HFFc6 (cell line): ENCODE measurements at places on chromosomes 13 and 19. TPM values are rescaled to one million over a fixed set of nuclear protein-coding genes. Genes with fewer than 3 reads are reported as not detected.

ZNF547 gene
- total RNA-seq, result 1.4 to 2.9 TPM (median 1.7 TPM) in 3 replicates

GRCh38 chr13:110421696-110422385, 114.8 kb downstream of the COL4A2 start:
- no peak for DNase-seq

CEACAM20 gene
- total RNA-seq, result not detected in 2 replicates

OR7C1 gene
- total RNA-seq, result not detected in 3 replicates

- DNase-seq, result no peak
Observed at GRCh38 chr19:21484631-21485030, 20.8 kb upstream of the ZNF429 start.

ACER1 gene
- total RNA-seq, result not detected in 3 replicates

DNA sequence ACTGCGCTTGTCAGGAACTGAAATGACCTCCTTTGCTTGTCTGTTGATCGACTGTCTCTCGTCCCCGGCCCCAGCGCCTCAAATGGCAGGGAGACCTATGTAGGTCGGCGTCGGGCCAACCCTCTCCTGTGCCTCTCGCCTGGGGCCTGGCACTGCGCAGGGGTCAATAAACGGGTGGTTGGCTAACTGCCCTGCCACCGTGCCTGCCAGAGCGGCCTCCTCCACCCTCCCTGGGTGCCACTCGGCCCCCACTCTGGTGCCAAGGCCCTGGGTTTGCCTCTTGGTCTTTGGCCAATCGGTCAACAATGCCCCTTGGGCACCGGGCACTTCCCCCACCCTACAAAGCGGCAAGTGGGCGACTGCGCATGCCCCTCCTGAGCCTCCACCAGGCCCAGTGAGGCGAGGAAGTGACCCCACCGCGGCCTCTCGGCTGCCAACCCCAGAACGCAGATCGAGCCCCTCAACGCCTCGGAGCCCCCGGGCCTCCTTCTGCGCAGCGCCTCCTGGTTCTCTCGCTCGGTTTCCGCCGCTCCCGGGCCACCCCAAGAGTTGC, 1.1 kb downstream of the KEAP1 start:
- DNase-seq, result no peak

GRCh38 chr19:1822210-1822609, 10.1 kb upstream of the ATP8B3 start:
- DNase-seq, result no peak

DNA sequence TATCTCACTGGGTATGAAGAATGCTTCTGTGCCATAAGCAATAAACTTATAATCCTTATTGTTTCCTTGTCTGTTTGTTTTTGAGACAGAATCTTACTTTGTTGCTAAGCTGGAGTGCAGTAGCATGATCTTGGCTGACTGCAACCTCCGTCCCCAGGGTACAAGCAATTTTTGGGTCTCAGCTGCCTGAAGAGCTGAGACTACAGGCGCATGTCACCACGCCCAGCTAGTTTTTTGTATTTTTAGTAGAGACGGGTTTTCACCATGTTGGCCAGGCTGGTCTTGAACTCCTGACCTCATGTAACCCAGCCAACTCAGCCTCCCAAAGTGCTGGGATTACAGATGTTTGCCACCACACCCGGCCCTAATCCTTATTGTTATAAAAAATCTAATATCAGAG, 112.5 kb downstream of the MYO16 start:
- DNase-seq, result no peak

WDR62 gene
- 5.9 to 13.6 TPM (median 11.6 TPM) in 3 replicates for total RNA-seq

- no peak for DNase-seq
Observed at GRCh38 chr19:12596927-12597548, 13.6 kb downstream of the ZNF490 start.

ADAMTSL5 gene
- 14.9 to 20.5 TPM (median 16.3 TPM) in 3 replicates for total RNA-seq

- no peak for DNase-seq
Observed at GRCh38 chr19:14401468-14402195, 17.5 kb downstream of the DDX39A start.

PLEKHF1 gene
- total RNA-seq, result 2.0 to 2.7 TPM (median 2.5 TPM) in 3 replicates

DNA sequence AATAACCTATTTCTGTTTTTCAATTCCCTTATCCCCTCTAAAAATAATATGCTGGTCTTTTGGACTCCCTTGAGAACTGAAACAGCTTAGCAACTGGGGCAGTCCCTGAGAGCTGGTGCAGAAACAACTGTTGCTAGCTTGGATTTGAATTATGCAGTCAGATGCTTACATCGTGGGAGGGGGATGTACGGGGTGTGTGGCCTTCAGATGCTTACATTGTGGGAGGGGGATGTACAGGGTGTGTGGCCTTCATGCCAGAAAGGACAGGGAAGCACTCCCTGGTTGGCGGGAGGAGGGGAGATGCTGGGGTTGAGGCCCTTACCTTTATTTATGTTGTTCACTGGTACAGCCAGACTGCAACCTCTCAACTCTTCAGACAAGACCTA, 25.6 kb downstream of the LRCH1 start:
- no peak for DNase-seq

- DNase-seq, result no peak
Observed at GRCh38 chr19:28746478-28746877, 466.5 kb downstream of the UQCRFS1 start.

GRCh38 chr13:41499452-41499851, 42.1 kb downstream of the RGCC start:
- DNase-seq, result no peak

TJP3 gene
- not detected in 3 replicates for total RNA-seq

ZNF223 gene
- total RNA-seq, result 2.9 to 3.5 TPM (median 3.3 TPM) in 3 replicates

GRCh38 chr19:3826163-3826562, 40.0 kb upstream of the MATK start:
- DNase-seq, result no peak

ZSCAN1 gene
- not detected in 3 replicates for total RNA-seq

SYNE4 gene
- total RNA-seq, result 0.29 to 0.39 TPM (median 0.31 TPM) in 3 replicates

FCHO1 gene
- 0.15 to 0.36 TPM (median 0.32 TPM) in 3 replicates for total RNA-seq

MEGF8 gene
- total RNA-seq, result 18.0 to 24.1 TPM (median 20.5 TPM) in 3 replicates

TEX29 gene
- total RNA-seq, result 0.27 TPM in 1 of 3 replicates, not detected in the others

GRCh38 chr13:71605744-71606143, 261.3 kb downstream of the DACH1 start:
- DNase-seq, result no peak

- peak; percentile 52 for DNase-seq
Observed at GRCh38 chr19:47430041-47430802, 10.9 kb upstream of the MEIS3 start.

- DNase-seq, result no peak
Observed at GRCh38 chr13:106143930-106144709, 391.3 kb downstream of the EFNB2 start.

DNA sequence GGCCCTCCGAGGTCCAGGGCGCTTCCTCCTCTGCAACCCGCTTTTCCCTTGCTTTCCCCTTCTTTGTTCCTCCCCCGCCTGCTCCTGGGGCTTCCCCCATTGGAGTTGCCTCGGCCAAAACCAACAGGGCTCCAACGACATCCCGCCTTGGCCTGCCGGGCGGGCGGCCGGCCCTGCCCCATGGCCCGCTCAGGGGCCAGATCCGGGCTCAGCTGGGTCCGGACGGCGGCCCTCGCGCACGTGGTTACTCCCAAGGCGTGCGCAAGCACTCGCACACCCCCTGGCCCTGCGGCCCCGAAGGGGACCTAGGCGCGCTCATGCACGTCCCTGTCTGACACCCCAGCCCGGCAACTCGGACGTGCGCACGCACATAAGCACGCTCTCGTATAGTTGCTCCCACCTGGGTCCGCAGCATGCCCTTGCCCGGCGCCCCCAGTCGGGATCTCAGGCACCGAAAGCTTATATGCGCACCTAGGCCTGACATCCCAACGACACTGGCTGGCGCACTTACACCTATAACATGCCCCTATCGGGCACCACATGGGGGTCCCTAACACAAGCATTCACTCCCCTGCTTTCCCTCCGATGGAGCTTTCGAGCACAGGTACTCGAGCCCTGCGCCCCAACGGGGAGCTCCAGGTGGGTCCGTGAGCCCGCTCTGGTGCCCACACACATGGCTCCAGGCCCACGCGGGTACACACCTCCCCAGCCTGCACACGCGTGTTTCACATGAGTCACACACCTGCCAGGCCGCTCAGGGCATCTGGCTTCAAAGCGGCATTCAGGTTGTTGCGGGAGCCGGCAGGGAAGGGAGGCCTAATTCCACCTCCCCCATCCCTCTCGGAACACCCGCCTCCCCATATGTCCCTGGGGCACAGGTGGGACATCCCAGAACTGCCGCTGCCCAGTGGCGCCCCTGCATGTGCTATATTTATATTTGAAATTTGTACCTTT, 15.0 kb downstream of the NFIX start:
- DNase-seq, result no peak

GRCh38 chr13:71149046-71149445, 718.0 kb downstream of the DACH1 start:
- no peak for DNase-seq

GRCh38 chr13:26420282-26420960, 137.1 kb upstream of the WASF3 start:
- DNase-seq, result no peak

- no peak for DNase-seq
Observed at GRCh38 chr19:8046569-8047165, 5.9 kb upstream of the CCL25 start.

- DNase-seq, result no peak
Observed at GRCh38 chr19:10762656-10763055, 44.8 kb downstream of the DNM2 start.

DNA sequence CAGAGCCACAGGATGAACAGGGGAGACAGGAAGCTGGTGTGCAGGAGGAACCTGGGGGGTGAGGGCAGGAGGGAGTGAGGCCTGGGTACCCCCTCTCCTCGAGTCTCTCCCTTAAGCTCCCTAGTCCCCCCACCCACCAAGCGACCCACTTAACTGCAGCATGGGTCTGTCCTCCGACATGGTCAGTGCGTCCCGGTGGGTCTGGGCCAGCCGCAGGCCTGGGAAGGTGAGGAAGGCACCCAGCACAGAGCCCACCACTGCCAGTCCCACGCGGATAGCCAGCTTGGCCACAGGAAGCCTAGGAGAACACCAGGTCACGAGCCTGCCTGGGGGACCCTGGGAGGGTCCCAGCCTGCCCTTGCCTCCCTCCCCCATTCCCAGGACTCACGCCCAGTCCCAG, 16.9 kb downstream of the TMEM161A start:
- no peak for DNase-seq

DNA sequence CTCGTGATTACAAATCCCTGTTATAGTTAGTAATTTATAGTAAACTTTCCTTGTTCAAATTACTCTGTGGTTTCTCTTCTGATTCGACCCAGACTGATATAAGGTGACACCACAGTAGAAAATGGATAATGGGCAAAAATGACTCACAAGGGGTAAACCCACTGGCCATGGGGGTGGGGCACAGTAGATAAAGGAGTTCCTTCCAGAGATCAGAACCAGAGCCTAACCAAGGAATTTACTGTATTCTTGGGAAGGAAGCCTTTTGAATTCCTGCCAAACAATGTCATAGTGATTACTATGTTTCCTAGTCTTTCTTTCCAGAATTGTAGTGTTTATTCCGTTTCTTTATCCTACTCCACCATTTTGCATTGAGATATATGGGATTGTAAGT, 21.9 kb downstream of the MIR17HG start:
- DNase-seq, result no peak

- no peak for DNase-seq
Observed at GRCh38 chr13:40613914-40614313, 52.5 kb downstream of the FOXO1 start.

CFAP97D2 gene
- total RNA-seq, result not detected in 3 replicates

- DNase-seq, result no peak
Observed at GRCh38 chr19:45676851-45677263, 8.8 kb downstream of the GIPR start.

GRCh38 chr19:3790209-3790734, 4.1 kb upstream of the MATK start:
- no peak for DNase-seq

DNA sequence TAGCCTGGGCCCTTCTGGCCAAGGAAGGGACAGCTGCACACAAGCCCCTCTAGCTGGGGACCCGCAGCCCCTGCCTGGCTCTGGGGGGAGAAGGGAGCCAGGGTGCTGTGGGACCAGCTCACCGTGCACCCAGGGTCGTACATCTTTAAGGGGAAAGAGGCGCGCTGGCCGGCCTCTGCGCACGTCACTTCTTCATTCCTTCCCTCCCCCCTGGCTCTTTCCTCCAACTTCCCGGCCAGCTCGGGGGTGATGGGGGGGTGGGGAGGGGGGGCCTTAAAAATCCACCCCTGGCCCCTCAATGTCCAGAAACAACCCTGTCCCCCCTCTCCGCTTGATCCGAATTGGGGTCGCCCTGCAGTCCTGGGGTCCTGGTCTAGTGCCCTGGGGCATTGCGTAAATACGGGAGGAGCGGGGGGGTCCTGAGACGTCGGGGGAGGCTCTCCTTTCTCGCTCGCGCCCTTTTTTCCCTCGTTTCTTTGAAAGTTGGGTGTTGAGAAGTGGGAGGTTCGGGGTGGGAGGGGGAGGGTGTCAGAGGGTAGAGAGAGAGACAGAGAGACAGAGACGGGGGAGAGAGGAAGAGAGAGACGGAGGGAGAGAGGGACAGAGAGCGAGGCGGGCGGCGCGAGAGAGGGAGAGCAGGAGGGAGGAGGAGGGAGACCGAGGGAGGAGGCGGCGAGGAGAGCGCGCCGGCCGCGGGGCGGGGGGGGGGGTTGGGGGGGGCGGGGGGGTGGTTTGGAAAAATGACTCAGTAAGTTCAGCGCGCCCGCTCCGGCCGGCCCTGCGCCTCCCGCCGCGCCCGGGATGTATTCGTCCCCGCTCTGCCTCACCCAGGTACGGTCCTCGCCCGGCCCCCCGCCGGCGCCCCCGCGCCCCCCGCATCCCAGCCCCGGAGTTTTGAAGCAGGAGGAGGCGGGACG, at the start of gene NFIC:
NFIC (plus strand) TSS at position 748 of the 917 bp plus-strand sequence; CDS start at position 802, 54 bp downstream.
- DNase-seq, result peak; percentile 83

- DNase-seq, result peak; percentile 7
Observed at GRCh38 chr19:3243819-3244700, 19.6 kb downstream of the CELF5 start.

DNA sequence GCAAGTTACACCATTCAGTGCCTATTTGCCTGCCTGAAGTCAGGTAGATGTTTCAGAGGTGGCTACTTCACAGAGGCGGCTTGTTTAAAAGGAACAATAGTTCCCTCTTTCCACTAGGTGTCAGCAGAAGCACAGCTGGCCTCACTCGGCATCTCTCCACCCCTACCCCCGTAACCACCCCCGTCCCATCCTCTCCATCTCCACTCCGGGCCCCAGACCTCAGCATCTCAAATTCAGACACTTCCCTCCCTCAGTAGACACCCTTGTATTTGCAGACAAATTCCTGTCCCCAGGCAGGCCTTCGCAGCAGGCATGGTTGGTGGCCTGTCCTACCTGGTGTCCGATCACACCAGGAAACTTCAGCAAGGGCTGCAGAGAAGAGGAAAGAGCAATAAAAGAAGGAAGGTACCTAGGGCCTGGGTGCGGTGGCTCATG, 9.1 kb upstream of the DPP9 start:
- peak; percentile 53 for DNase-seq

DNA sequence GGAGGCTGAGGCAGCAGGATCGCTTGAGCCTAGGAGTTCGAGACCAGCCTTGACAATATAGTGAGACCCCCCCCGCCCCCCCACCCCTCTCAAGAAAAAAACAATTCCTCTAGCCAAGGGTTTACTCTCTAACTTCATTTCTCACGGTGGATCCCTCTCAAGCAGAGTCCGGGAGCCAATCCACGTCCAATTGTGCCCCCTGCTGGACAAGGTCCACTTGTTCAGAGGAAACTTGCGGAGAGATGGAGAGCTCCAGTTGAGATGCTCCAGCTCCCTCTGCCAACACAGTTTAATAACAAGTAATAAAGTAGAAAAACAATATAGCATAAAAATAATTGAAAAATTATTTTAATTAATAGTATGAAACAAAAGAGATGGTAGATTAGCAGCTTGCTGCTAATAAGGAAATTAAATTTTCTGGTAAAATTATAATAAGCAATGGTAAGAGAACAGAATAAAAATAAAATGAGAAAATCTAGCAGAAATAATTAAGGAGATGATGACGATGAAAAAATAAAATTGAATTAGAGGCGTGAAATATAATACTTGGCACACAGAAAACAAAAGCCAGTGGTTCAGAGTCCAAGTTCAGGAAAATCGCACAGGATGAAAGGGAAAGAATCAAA, 14.5 kb upstream of the SIGLEC14 start:
- DNase-seq, result peak; percentile 75
